ENCODE measurements at places on chromosomes 1 and 21.

GRCh38 chr1:206816390-206817287 is 44.3 kb upstream of the IL10 start:
- peak; percentile 24 for DNase-seq

DNA sequence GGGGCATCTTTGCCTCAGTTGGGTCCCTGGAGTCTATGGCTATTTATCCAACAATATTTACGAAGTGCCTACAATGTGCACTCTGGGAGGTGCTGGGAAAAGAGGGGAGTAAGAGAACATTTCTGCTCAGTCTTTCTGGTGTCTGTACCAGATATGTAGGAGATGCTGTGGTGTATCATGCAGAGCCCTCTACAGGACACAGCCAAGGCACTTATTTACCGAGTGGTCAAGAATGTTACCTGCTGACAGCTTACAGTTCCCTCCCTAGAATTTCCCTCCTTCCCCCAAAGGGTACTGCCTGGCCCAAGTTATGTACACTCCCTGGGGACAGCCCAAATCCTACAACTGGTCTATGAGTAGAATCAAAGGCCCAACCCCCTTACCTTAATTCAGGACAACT is 177.7 kb downstream of the C1orf94 start:
- DNase-seq, result no peak

DNA sequence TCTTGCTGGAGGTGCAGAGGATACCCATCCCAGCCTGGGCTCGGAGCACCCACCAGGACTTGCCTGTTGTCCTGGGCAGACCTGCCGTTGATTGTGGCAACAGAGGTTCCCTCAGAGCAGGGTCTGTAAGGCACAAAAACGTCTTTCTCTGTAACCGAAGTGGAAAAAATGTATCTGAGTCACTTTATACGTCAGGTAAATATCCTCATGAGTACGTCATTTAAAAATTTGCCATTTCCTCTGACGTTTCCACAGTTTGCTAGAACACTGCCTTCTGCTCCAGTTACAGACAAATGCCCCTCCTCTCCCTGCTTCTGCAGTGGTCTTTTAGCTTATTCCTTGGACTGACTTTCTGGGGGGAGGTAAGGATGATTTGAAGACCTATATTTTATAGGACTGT is 326.8 kb downstream of the HHAT start:
- DNase-seq, result no peak

DNA sequence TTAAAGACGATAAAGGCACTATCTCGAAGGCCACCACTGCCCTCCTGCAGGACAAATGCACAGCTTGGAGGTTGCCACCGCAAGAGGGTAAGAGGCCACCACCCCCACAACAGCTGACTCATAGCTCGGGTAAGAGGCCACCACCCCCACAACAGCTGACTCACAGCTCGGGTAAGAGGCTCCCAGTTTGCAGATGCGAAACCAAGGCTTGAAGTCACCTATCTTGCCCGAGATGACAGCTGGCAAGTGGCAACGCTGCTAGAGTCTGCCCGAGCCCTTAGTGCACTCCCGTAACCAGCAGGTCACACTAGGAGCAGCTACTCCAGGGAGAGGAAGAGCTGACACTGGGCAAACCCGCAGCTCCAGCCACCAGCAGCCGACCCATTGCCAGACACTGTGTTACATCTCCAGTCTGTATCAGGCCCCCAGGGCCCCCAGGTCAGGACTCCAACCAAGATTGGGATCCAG is 17.1 kb upstream of the SPSB1 start:
- peak; percentile 76 for DNase-seq

DNA sequence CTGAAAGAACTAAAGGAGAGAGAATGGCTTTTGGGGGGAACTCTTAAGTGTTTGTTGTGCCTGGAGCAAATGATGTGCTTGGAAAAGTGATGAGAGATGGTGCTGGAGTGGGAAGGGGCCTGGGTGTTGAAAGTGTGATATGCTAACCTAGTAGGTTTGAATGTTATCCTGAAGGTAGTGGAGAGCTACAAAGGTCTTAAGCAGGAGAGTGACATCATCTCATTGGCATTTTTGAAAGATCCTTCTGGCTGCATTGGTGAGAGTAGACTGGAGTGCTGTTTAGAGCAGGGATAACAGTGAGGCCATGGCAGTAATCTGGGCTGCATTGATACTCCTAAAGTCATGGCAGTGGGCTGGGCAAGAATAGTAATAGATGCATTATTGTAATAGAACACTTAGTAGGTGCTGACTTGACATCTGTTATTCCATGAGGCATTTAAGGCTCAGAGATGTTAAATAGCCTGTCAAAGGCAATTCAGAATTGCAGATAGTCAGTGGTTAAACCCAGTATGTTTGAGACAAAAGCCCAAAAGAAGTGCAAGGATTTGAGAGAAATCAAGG is 44.5 kb downstream of the MDM4 start:
- no peak for DNase-seq

- no peak for DNase-seq
Observed at GRCh38 chr1:210369425-210369824, 40.7 kb downstream of the HHAT start.

DNA sequence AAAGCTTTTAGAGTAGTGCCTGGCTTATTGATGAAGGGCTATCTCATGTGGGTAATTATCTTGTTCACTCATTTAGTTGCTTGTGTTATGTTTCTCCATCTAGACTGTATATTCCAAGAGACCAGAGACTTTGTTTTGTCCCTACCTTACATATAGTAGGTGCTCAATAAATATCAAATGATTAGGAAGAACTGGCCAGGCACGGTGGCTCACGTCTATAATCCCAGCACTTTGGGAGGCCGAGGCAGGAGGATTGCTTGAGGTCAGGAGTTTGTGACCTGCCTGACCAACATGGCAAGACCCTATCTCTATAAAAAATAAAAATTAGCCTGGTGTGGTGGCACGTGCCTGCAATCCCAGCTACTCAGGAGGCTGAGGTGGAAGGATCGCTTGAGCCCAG is 9.0 kb downstream of the FBXO2 start:
- DNase-seq, result no peak

GRCh38 chr1:7515175-7515574 is 255.9 kb upstream of the VAMP3 start:
- DNase-seq, result no peak

DNA sequence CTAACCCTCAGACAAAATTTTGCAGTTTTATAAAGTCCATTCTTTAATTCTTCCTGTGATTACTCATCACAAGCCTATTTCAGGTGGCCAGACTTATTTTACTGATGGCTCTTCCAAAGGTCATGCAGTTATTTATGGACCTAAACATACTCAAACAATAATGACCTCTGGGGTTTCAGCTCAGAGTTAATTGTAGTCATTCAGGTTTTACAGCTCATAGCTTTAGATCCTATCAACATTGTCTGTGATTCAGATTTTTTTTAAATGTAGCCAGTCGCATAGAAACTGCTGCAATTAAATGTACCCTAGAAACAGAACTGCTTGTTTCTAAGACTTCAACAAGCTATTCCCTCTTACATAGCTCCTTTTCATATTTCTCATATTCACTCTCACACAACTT is 270.8 kb downstream of the COL11A1 start:
- DNase-seq, result no peak

DNA sequence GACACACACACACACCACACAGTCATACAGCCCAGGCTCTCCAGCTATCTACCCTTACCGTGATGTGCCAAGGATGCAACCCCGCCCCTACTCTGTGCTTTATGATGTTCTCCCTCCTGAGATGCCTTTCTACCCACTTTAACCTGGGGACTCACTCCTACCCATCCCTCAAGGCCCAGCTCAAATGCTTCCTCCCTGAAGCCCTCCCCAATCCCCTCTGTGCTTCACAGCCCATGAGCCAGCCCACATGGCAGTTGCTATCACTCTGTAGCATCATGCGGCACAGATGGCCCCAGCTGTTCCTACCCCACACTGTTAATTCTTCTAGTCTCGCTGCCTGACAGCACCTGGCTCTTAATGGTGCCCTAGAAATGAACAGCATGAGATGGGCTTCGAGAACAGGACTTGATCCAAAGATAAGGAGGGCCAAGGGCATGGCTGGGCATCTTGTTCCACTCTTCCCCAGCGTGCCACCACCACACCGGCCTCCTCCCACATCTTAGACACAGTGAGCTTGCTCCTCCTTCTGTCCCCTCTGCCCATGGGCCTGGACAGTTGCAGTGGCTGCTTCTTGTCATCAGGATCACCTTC is 109.8 kb downstream of the GLIS1 start:
- no peak for DNase-seq

GRCh38 chr1:114037962-114038816 is 58.9 kb downstream of the OLFML3 start:
- DNase-seq, result no peak

GRCh38 chr1:94481473-94481933 is 60.1 kb downstream of the F3 start:
- DNase-seq, result no peak

GRCh38 chr1:185627171-185627570 is 107.0 kb upstream of the HMCN1 start:
- DNase-seq, result no peak

DNA sequence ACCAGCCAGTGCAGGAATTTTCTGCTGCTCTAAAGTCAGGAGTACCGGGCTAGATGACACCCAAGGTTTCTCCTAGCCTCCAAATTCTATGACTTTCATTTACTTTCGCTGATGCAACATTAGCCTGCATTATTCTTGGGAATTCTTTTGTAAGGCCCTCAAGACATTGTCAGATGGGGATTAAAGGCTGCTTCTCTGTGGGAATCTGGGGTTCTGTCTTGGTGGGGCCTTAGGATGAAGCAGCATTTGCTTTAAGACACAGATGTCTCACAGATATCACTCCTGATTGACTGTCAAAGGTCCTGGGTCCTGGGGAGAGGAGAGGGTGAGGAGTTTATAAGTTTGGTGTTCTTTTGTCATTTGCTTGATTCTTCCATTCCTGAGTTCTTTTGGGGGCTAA is 11.6 kb downstream of the PKP1 start:
- DNase-seq, result no peak

- DNase-seq, result no peak
Observed at GRCh38 chr1:203671521-203672278, 45.1 kb downstream of the ATP2B4 start.

Measured in stimulated activated naive CD4-positive, alpha-beta T cell treated with Interleukin-2 at 50 U/mL for 16 hours (primary cell).